ENCODE measurements at places on chromosomes 7 and 10. TPM values are rescaled to one million over a fixed set of nuclear protein-coding genes. Genes with fewer than 3 reads are reported as not detected.
A peak's percentile ranks its signal among the peaks of the same experiment; 100 is the strongest.

PTPRZ1 gene
- total RNA-seq = not detected

OPALIN gene
- total RNA-seq = not detected

- no peak overlapping the region for H3K27ac ChIP-seq
- H3K4me1 ChIP-seq = peaks cover 9% of the 10 kb centered on the region
- no peak overlapping the region for H3K4me3 ChIP-seq
- peak; percentile 91 for DNase-seq
- no peaks in the 10 kb centered on the region for H3K36me3 ChIP-seq
- no peaks in the 10 kb centered on the region for H3K27me3 ChIP-seq
Observed at GRCh38 chr10:118798231-118798662, 43.5 kb upstream of the CACUL1 start.

- H3K27ac ChIP-seq = no peak overlapping the region
- H3K36me3 ChIP-seq = no peaks in the 10 kb centered on the region
- no peaks in the 10 kb centered on the region for H3K27me3 ChIP-seq
- H3K4me3 ChIP-seq = no peak overlapping the region
- no peaks in the 10 kb centered on the region for H3K4me1 ChIP-seq
Observed at GRCh38 chr7:26583094-26583648, 281.2 kb downstream of the SKAP2 start.

- no peaks in the 10 kb centered on the region for H3K27me3 ChIP-seq
- peak; percentile 47 for DNase-seq
- H3K27ac ChIP-seq = peak overlapping the region; percentile 58
Observed at GRCh38 chr10:69088801-69089501, 1.0 kb downstream of the SRGN start.

- no peaks in the 10 kb centered on the region for H3K36me3 ChIP-seq
- no peak overlapping the region for H3K4me3 ChIP-seq
- no peak overlapping the region for H3K27ac ChIP-seq
- peaks cover 30% of the 10 kb centered on the region for H3K4me1 ChIP-seq
Observed at GRCh38 chr10:77591238-77591880, 46.2 kb downstream of the KCNMA1 start.

DNA sequence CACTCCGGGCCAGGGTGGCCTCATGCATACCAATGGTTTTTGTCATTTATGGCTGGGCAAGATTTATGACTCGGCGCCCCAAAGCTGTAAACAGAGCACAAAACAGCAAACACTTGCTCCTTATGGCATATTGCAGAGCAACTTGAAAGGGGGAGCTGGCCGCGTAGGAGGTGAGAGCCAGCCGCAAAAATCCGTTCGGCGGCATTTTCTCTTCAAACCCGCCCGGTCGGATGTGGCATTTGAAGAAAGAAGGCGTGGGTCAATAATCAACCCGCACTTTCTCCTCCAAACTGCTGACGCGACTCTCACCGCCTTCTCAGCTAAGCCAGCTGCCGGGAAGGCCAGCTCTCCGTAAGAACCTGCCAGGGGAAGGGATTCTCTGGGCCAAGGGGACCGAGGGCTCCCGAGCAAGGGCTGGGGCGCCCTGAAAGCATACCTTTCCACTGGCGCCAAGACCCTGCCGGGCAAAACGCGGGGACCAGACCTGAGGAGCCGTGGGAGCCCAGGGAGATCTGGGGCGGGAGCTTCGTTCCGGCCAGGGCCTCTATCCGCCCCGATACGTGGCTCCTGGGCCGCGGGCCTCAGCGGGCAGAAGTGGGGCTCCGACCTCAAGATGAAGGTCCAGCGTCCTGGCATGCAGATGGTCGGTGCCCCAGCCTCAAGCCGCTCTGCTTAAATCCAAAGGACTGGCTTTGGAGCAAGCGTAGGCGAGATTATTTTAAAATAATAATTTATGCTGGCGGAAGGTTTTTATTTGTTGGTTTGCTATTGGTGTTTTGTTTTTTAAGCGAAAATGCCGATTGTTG lies 12.9 kb upstream of the HOXA2 start:
- H3K4me3 ChIP-seq = no peak overlapping the region
- H3K27me3 ChIP-seq = no peaks in the 10 kb centered on the region
- peak; percentile 21 for DNase-seq
- H3K36me3 ChIP-seq = no peaks in the 10 kb centered on the region

GRCh38 chr10:129772468-129773358 lies 191.4 kb downstream of the EBF3 start:
- no peaks in the 10 kb centered on the region for H3K36me3 ChIP-seq
- H3K4me1 ChIP-seq = no peaks in the 10 kb centered on the region
- H3K4me3 ChIP-seq = no peak overlapping the region
- no peak overlapping the region for H3K27ac ChIP-seq

- peaks cover 18% of the 10 kb centered on the region for H3K4me1 ChIP-seq
- H3K27me3 ChIP-seq = no peaks in the 10 kb centered on the region
- peak; percentile 72 for DNase-seq
- H3K27ac ChIP-seq = peak overlapping the region; percentile 1
Observed at GRCh38 chr7:2403718-2404648, 572 bp downstream of the CHST12 start.

- peaks cover 6% of the 10 kb centered on the region for H3K4me1 ChIP-seq
- no peaks in the 10 kb centered on the region for H3K27me3 ChIP-seq
- H3K36me3 ChIP-seq = no peaks in the 10 kb centered on the region
- H3K4me3 ChIP-seq = no peak overlapping the region
- H3K27ac ChIP-seq = no peak overlapping the region
Observed at GRCh38 chr10:100907773-100908363, 4.9 kb upstream of the SLF2 start.

- H3K4me3 ChIP-seq = no peak overlapping the region
- H3K27me3 ChIP-seq = no peaks in the 10 kb centered on the region
- no peaks in the 10 kb centered on the region for H3K4me1 ChIP-seq
- H3K36me3 ChIP-seq = no peaks in the 10 kb centered on the region
Observed at GRCh38 chr7:63040966-63041610, 957.6 kb upstream of the ZNF722 start.

DNA sequence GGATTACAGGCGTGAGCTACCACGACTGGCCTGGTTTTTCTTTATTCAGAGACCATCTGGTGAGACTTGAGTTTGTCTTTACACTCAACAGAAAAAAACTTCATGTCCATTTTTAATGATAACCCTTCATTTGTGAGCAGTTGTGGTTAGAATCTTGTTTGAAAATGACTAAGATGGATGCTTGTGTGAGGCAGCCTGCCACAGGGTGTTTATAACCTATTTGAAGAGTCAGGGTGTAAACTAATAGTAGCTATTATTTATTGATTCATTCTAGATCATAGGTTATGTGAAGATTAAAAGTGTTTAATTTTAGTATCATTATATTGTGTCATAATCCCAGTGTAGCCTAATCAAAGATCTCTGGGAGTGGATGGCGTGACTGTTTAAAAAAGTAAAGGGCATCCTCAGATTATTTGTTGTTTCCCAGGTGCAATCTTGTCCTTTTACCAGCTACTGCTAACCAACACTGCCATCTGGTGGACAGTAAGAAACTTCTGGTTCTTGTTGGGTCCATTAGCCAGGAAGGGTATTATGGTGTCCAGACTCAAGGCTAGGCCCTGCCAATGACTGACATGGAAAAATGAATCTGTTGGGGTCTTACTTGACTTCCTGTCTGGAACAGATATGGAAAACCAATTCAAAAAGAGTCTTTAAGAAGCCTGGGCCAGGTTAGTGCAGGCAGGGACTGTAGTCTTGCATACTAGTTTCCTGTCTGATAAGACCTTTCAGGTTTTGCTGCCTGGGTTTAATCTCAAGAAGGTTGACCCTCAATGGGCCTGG lies 24.9 kb downstream of the NRBF2 start:
- H3K4me3 ChIP-seq = no peak overlapping the region
- 0 out of 2 replicates have a peak overlapping the region, but pooled peaks have one; percentile 1 for H3K27ac ChIP-seq
- H3K4me1 ChIP-seq = peaks cover 17% of the 10 kb centered on the region
- DNase-seq = peak; percentile 90
- H3K36me3 ChIP-seq = peaks cover 22% of the 10 kb centered on the region

GRCh38 chr7:45455662-45456061 lies 118.5 kb upstream of the ADCY1 start:
- 0 out of 2 replicates have a peak, but pooled peaks cover 12% of the 10 kb centered on the region for H3K27me3 ChIP-seq
- H3K27ac ChIP-seq = no peak overlapping the region
- H3K4me1 ChIP-seq = no peaks in the 10 kb centered on the region
- H3K36me3 ChIP-seq = no peaks in the 10 kb centered on the region
- no peak overlapping the region for H3K4me3 ChIP-seq
- no peak for DNase-seq

DNA sequence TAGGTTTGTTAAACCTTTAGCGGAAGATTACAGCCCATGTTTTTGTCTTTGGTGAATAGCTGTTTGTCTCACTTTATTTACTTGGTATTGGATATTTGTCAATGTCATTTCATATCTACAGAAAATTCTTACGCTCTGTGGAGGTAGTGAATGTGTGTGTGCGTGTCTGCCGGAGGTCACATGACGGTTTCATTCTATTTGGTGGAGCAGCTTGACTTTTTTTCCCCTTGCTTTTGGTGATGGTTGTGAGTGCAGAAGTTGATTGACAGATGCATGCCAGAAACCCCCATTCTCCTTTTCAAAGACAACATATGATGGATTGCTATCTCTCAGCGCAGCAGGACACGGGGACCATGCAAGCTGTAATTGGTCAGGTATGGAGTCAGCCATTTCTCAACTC lies at the start of gene POU6F2:
TSS of gene POU6F2 (plus strand) at position 225 of the 400 bp plus-strand sequence. CDS start at position 270, 45 bp downstream.
- no peak for DNase-seq
- no peak within 1 kb of the TSS for H3K27ac ChIP-seq
- no peaks in the 10 kb centered on the region for H3K36me3 ChIP-seq

- H3K36me3 ChIP-seq = no peaks in the 10 kb centered on the region
- no peaks in the 10 kb centered on the region for H3K4me1 ChIP-seq
- no peak overlapping the region for H3K27ac ChIP-seq
- peak; percentile 6 for DNase-seq
Observed at GRCh38 chr7:3300221-3300650, 816 bp upstream of the SDK1 start.

DNA sequence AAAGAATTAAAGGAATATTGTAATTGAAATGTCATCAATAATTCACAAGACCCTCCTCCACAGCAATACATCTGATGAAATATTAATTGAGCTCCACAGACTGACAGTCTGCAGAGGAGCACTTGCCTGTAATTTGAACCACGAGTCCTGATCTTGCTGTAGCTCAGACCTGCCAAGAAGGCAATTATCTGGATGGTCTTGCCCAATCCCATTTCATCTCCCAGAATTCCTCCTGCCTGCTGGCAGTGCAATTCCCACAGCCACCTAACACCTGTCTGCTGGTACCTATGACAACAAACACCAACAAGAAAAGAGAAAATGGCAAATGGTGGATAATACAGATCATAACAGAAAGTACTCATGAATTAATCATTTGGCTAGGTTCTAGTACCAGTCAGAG lies 38.5 kb downstream of the ERCC6 start:
- H3K4me1 ChIP-seq = peaks cover 11% of the 10 kb centered on the region
- H3K4me3 ChIP-seq = no peak overlapping the region
- peaks cover 86% of the 10 kb centered on the region for H3K36me3 ChIP-seq
- H3K27ac ChIP-seq = no peak overlapping the region
- no peaks in the 10 kb centered on the region for H3K27me3 ChIP-seq

DNA sequence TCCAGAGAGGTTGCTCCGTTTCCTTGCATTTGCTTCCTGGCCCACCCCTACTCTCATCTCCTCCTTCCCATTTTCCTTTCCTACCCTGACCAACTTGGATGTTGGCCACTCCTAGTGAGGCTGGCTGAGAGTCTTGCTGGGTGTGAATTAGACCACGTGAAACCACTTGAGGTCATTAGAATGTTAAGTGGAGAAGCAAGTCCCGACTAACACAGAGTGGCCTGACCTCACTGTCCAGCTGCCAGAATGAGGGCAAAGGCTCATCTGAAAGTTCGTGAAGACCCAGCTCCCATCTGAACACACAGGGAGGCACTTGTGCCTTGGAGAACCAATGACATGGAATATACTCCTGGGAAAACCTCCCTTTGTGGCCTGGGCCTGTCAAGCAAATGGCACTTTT lies 80.8 kb downstream of the WDR11 start:
- no peak overlapping the region for H3K27ac ChIP-seq
- no peaks in the 10 kb centered on the region for H3K27me3 ChIP-seq
- H3K4me3 ChIP-seq = no peak overlapping the region
- H3K4me1 ChIP-seq = no peaks in the 10 kb centered on the region
- H3K36me3 ChIP-seq = no peaks in the 10 kb centered on the region

DNA sequence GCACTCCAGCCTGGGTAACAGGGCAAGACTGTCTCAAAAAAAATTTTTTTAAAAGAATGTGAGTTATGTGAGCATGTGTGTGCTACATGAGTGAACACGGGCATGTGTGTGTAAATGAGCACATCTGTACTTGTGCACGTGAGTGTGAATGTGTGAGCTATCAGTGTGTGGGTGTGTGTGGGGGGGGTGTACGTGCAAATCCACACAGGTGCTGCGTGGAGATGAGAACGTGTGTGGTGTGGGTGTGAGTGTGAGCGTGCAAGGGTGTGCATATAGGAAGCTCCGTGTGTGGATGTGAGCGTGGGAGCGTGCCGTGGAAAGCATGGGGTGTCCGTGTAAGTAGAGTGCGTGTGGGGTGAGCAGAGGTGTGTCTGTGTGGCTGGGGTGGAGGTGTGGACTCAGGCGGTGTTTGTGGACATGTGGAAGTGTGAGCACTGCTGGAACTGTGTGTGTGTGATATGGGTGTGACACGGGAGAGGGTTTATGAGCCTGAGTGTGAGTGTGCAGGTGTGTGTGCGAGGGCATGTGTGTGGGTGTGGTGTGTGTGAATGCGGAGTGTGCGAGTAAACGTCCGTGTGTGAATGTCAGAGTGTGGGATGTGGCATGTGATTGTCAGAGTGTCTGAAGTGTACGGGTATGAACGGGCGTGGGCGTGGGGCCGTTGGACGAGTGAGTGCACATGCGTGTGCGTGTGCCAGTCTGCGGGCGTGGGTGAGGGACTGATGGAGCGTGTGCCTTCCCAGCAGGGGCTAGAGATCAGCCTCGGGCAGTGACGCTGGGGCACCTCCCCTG lies 45.9 kb upstream of the TNRC18 start:
- no peaks in the 10 kb centered on the region for H3K27me3 ChIP-seq
- no peak overlapping the region for H3K4me3 ChIP-seq
- DNase-seq = no peak
- H3K4me1 ChIP-seq = no peaks in the 10 kb centered on the region
- H3K36me3 ChIP-seq = no peaks in the 10 kb centered on the region

DNA sequence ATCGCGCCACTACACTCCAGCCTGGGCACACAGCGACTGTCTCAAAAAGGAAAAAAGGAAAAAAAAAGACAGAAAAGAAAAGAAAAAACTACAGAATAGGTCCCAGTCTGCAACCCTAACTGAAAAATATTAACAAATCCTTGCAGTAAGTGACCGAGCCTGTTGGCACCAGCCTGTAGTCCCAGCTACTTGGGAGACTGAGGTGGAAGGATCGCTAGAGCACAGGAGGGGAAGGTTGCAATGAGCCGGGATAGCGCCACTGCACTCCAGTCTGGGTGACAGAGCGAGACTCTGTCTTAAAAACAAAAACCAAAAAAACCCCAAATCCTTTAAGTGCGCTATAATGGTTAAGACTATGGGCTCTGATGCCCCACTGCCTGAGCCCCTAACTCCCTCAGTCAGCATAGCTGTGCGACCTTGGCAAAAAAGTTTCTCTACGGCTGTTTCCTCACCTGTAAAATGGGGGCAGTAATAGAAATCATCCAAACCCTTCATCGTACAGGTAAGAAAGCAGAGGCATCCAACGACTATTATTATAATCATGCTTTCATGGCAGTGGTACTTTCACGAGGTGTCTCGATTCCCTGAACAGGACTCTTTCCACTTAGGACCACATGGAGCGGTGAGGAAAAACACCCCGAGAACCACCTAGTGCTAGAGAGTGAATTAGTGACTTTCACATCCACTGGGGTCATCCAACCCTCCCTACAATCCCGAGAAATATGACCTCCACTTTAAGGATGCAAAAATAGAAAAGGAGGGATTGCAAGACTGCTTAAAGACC lies 755 bp downstream of the TOMM7 start:
- H3K27me3 ChIP-seq = no peaks in the 10 kb centered on the region
- DNase-seq = peak; percentile 44
- peaks cover 20% of the 10 kb centered on the region for H3K4me1 ChIP-seq
- H3K27ac ChIP-seq = peak overlapping the region; percentile 69
- H3K36me3 ChIP-seq = 0 out of 2 replicates have a peak, but pooled peaks cover 10% of the 10 kb centered on the region
- peak overlapping the region; percentile 87 for H3K4me3 ChIP-seq
